SK-N-MC (cell line): ENCODE measurements at places on chromosomes 13 and 19.

GRCh38 chr19:18438331-18439024, 545 bp upstream of the ISYNA1 start:
- no peak for DNase-seq

DNA sequence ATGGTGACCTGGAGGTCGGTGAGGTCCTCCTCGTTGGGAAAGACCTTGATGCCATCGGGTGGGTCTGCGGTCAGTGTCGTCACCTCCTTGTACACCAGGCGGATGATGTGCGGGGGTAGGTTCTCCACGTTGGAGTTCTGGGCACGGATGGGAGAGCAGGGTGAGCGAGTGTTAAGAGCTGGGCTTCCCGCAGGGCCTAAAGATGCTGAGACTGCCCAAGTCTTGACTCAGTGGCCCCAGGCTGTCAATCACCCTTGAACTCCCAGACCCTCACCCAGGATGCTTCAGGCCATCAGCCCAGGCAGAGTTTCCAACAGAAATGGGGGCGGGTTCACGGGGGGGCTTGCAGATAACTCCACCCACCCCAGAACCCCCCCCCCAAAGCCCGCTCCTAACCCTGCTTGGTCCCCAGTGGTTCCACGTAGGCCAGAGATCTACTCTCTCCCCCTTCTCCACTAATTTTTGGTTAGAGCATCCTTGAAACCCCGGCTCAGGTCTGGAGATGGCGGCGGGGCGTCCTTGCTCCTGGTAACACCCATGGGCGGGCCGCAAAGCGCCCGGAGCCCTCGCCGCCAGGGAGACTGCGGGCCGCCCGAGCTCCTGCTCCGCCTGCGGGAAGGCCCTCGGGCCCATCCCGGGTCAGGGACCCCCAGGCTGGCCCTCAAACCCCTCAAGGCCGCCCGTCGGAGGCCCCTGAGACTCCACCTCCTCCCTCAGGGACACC, 600 bp downstream of the UBE2S start:
- DNase-seq, result no peak

GRCh38 chr19:41945135-41945766, 13.9 kb downstream of the RABAC1 start:
- DNase-seq, result no peak

DNA sequence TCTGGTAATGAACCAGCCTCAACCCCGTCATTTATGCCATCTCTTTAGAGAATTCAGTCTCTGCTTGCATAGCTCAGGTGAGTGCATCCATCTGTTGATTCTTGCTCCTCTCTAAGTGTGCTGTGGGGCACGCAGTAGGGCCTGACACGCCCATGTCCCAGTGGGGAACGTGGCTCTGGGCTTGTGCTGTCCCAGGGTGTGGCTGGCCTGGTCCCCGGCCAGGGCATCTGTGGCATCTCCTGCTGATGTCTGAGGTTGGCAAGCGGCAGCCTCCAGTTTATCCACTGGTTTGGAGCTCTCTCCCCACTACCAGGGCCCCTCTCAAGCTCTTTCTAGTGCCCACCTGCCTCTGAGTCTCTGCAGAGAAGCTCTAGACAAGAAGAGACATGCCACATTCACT, 146.6 kb upstream of the GJB6 start:
- DNase-seq, result no peak

GRCh38 chr13:60146471-60146870, 17.3 kb downstream of the DIAPH3 start:
- no peak for DNase-seq

DNA sequence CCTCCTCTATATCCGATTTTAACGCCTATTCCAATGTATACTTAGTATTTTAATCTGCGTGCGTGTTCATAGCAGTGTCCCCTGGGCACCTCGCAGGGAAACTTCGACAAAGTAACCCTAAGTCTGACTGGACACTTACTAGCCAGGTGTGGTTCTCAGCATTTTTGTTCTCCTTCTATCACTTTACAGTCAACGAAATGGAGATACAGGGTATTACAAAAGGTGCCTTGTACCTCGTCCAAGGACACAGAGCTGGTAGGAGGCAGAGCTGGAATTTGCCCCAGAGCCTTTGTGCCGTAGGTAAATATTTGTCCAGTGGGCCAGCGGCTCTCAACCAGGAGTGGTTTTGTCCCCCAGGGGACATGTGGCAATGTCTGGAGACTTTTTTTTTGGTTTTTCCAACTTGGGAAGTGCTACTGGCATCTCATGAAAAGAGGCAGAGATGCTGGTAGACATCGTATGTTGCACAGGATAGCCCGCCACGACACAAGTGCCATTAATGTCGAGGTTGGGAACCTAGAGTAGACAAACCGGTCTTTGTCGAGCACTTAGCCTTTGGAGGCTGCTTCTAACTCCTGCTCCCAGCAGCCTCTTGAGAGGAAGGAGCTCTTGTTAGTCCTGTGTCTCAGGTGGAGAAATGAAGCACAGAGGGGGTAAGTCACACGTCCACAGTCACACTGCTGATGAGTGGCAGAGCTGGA, 1.1 kb downstream of the ZNF444 start:
- no peak for DNase-seq

DNA sequence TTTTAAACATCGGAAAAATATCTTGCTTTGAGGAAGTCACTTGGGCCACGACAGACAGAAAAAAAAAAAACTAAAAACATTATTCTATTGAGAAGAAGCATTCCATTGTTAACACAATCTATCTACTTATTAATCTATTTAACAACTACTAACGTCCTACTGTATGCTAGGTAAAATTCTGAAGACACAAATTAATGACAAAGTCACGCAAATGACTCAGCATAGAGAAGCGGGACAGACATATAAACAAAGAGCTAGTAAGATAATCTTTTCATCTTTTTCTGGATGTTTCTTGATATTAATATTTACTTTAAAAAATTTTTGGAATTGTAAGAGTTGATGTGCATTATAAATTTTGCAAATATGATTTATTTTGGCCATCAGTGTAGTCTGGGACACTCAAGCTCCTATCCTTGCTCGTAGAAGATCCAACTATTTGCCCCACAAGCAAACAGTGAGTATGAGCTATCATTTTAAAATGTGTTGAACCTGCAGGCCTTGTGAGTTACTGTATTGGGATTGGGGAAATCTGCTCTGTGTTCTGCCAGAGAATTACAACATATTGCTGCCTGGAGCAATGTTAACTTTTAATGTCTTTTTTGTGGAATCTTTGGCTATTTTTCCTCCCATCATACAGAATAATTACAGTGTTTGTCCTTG, 109.1 kb downstream of the PCDH9 start:
- no peak for DNase-seq

DNA sequence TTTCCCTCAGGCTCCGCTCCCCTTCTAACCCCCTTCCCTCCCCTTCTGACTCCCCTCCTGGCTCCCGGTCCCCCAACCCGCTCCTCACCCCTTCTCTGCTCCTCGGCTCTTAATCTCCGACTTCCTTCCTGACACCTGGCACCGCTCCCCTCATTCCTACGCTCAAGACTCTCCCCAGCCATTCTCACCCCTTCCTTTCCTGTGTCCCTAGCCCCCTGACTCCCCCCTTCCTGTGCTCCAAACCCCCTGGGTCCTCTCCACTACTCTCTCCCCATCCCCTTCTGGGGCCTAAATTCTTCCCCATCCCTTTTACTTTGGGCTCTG, 658 bp downstream of the CLPP start:
- no peak for DNase-seq

DNA sequence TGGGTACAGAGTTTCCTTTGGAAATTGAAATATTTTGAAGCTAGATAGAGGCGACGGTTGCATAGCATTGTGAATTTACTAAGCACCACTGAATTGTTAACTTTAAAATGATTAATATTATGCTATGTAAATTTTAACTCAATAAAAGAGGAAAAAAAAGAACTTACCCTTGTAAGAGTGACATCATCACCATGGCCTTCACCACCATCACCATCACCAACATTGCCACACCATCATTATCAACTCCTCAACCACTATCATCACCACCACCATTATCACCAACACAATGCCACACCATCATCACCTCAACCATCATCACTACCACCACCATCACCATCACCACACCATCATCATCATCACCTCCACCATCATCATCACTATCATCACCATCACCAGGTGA, 113.9 kb downstream of the TUBA3C start:
- DNase-seq, result no peak

- DNase-seq, result no peak
These were observed 31.5 kb upstream of the TPT1 start for GRCh38 chr13:45372189-45373161.

DNA sequence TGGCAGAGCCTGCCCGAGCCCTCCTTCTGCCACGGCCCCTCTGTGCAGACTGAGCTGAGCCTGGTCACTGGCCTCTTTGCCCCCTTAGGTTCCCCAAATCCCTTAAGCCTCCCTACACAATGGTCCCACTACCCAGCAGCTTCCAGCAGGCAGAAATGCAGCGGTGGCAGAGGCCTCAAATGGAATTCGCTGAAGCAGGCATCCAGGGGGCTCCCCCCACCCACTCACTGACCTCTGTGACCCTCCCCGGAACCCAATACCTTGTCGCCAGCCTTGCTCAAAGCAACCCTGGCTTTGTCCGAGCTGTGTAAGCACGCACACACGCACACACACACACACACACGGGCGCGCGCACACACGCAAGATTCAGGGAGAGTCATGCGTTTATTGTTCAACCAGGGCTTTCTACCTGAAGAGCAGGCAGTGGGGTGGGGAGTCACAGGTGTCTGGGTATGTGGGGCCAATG, at the start of gene LIM2:
Gene LIM2 (minus strand): TSS at position 51 of the 466 bp plus-strand sequence. CDS start 531 bp downstream, outside the sequence.
- no peak for DNase-seq

DNA sequence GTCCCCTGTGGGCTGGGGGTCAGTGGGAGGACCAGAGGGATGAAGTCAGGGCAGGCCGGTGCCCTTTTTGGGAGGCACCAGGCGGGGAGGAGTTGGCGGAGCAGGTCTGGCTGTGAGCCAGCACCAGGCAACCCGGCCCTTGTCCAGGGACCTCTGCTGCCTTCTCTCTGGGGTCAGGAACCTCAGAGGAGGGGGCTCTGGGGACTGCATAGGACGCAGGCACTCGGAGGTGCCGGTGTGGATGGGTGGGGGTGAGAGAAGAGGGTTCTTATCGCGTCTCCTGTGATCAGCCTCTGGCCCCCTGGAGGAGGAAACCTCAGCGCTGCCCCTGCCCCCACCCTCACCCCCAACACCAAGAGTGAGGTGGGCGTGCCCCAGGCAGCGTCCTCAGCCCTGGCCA, 16.5 kb downstream of the DPF1 start:
- no peak for DNase-seq
